Left renal pelvis (tissue), 4 donors: ENCODE measurements at places on chromosomes 6 and 20. TPM values are rescaled to one million over a fixed set of nuclear protein-coding genes. Genes with fewer than 3 reads are reported as not detected.

PGC gene
- polyA plus RNA-seq = not detected

OOEP gene
- polyA plus RNA-seq = not detected

DNA sequence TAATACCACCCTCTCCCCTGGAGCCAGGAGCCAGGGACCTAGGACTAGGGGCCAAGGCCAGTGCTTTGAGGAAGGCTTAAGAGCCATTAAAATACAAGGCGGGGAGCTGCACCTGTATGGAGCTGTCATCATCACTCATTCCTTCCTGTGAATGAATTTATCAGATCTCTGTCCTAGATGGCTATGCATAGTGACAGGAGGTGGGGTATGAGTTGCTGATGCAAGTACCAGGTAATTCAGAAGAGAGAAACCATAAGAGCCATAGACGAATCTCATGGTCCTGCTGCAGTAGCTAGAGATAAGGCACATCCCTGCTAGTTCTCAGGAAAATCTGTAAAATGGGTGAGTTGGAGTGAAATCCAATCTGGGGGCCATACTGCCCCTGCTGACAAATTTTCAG, 10.3 kb downstream of the GRM4 start:
- no peak for DNase-seq

MYMX gene
- 1.1 TPM for polyA plus RNA-seq

DNA sequence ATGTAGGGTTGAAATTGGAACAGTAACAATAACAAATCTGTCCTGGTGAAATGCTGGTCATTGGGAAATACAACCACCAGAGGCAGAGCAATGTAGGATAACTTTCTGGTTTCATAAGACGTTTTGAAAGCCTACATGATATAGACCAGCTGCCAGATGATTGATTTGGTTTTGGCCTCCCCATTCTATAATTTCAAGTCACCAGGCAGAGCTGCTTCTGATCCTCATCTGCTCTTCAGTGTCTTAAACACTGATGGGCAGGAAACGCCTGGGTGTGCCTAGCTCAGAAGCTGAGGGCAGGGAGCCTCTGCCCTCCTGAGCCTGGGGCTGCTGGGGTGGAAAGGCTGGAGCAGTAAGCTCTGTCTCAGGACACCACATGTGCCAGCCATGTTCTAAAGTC, 24.5 kb downstream of the DHX35 start:
- DNase-seq = no peak

DNA sequence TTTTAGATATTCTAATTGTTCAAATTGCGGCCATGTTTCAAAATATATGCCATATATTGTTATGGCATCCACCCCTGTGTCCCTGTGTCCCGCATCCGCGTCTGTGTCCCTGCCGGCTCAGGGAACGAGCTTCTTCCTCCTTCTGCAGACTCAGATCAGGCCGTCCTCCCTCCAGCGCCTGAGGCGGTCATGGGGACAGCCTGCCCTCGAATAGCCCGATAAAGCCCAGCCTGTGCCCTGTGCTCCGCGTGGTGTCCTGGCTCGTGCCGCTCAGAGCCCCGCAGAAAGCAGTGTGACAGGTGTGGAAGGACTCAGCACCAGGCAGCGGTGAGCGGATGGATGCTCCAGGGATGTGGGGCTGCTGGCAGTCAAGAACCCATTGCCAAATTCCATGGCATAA, 663.4 kb upstream of the DEFB115 start:
- DNase-seq = no peak

GRCh38 chr20:37932919-37933318, 30.0 kb downstream of the VSTM2L start:
- DNase-seq = no peak
